ENCODE measurements at places on chromosomes 2 and 18.

DNA sequence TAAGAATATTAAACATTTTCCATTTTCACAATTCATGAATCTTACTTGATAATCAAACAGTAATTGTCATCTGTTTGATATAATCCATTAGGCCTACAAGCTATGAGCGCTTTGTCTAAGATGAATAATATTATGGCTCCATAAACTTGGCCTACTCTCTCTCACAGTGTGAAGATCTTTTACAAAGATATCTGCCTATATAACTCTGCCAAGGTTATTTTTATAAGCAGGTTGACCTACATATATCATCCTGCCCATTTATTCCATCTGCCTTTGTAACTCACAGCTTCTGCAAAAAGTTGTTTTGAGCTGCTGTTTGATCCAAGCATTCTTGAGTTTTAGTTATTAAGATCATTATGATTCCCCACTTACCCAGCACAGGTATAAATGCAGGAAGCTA is 158.3 kb downstream of the PDE11A start:
- no peak for DNase-seq

GRCh38 chr2:19051203-19051831 is 307.1 kb downstream of the OSR1 start:
- DNase-seq: no peak

DNA sequence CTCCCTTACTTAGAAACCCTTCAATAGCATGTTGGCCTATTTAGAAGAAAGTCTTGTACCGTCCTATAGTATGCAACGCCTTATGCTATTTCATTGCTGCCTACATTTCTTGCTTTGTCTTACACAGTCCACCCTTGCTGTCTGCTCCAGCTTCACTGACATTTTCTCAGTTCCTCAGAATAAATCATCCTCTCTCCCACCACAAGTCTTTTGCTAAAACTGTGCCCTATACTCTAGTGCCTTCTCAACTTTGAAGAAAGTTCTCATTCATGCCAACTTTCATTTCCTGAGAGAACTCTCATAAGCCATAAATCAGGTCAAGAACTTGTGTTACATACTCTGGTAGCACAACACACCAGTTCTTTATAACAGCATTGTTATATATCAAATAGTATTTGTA is 54.3 kb upstream of the COL3A1 start:
- no peak for DNase-seq

- no peak for DNase-seq
These were observed 92.8 kb downstream of the COLEC12 start for GRCh38 chr18:407626-408224.

DNA sequence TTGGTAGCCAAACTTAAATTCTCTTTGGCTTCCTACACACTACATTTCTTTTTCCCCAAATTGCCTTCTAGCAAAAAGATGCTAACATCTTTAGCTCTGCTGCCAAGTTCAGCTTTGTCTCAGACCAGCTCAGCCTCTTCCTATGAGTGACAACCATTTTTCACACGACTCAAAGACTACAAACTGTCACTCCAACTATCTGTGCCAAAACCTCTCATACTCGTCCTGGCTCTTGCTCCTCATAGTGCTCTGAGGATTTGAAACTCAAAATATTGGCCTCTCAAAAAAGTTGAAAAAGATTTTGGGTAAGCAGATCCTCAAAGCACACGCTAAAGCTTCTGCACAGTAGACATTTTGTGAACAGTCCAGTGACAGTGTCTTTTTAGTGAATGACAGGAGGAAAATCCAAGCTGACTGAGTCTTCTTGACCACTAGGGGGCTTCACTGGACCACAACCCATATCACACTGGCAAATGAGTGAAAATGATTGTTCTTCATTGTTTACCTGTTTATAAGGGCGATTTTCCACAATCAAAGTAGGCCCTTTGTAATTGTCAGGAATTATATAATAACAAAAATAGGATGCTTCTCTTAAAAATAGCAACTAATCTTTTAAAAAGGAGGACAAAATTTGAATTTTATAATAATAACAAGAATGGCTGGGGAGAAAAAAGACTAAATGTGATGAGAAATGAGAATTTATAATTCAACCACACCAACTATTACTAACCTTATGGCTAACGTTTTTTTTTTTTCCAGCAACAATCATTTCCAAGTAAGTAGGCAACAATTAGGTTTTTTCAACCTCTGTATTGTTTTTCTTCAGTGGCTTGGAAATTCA is 85.5 kb upstream of the PGAP1 start:
- peak; percentile 41 for DNase-seq

DNA sequence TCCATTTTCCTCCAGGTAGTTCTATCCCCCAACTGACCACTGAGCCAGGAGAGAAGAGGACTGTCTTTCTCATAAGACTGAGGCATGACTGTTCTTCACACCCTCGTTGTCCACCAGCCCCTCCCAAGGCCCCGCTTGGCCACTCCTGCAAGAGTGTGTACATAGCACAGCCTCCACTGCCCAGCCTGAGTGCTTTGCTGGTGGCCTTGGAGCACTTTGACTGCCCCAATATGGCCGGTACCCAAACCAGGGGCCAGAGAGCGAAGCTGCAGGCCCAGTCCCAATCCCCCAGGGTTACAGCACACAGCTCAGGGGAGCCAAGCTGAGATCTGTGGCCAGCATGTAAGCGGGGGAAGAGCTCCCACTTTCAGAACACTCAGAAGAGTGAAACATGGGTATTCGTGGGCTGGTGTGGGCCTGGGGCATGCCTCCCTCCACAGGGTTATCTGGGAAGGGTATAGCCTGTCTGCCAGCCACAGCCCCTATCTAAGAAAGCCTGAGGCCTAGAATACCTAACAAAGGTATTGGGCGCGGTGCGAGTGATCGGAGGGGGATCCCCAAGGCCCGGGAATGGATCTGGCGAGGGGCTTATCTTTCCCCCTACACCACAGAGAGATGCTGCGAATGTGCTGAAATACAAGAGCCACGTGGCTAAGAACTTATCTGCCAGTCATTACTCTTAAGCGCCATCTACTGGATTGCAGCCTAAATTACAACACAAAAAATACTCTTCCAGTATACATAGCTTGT is 163.8 kb downstream of the WDPCP start:
- no peak for DNase-seq

GRCh38 chr2:11532416-11533055 is 1.3 kb upstream of the GREB1 start:
- no peak for DNase-seq

DNA sequence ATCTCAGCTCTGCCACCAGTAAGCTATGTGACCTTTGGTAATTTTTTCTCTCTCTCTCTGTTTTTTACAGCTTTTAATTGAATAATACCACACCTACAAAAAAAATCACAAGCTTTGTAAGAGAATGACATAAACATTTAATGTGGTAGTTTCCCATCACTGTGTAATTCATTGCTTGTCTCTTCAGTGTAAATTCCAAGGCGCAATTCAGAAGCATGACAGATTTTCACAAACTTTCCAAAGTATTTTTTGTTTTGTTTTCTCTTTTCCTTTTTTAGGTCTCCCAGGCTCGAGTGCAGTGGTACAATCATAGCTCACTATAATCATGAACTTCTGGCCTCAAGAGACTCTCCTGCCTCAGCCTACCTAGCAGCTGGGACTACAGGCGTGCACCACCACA is 25.0 kb upstream of the PPM1B start:
- no peak for DNase-seq

DNA sequence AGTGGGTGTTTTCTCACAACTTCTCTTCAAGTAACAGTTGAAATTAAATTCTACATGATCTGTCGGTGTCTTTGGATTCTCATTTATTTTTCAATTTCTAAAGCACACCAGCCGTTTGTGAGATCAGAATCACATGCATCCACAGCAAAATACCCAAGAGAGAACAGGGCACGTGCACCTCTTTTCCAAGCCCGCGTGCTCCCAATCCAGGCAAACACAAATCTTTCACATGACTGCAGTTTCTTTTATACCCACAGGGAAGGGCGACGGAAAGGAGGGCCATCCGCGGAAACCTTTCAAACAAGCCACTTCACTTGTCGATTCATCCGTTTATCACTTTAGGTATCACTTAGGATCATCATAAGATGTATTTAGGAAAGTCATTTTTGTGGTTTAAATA is 13.0 kb upstream of the DAPL1 start:
- DNase-seq: no peak

- no peak for DNase-seq
These were observed 3.8 kb downstream of the FN1 start for GRCh38 chr2:215431778-215432758.

GRCh38 chr2:96265349-96265839 is 403 bp downstream of the TMEM127 start:
- DNase-seq: peak; percentile 39

- no peak for DNase-seq
These were observed 144.0 kb downstream of the TMEM163 start for GRCh38 chr2:134574611-134575330.

DNA sequence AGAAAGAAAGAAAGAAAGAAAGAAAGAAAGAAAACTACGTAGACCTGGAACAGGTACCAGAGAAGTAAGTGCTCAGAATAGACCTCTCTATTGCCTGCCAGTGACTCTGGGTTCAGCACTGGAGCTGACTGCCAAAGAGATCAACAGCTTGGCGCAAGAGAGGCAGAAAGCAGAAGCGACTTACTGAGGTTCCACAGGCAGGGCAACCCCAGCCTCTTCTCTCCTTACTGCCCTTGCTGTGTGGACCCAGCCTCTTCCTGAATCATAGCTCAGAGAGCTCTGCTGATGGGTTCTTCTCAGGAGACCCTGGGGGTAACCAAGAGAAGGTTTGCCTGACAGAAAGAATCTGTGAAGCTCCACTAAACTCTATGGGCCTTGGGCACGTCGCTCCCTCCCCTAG is 7.1 kb downstream of the CAPN13 start:
- DNase-seq: no peak

DNA sequence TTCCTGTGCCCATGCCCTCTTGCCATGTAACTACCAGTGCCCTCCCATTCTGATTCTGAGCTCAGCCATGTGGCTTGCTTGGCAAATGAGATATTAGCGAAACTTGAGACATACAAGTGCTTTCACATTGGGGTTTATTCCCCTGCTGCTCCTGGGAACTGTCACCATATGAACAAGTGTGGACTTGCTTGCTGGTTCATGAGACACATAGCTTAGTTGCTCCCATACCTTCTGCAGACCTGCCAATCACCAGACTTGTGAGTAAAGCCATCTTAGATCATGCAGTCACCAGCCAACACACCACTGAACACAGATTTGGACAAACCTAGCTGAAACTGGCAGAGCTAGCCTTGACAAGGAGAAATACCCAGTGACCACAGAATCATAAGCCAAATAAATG is 155.1 kb downstream of the SS18 start:
- no peak for DNase-seq

Measured in body of pancreas (tissue), 4 donors.